ENCODE measurements at places on chromosomes 2 and 18.

DNA sequence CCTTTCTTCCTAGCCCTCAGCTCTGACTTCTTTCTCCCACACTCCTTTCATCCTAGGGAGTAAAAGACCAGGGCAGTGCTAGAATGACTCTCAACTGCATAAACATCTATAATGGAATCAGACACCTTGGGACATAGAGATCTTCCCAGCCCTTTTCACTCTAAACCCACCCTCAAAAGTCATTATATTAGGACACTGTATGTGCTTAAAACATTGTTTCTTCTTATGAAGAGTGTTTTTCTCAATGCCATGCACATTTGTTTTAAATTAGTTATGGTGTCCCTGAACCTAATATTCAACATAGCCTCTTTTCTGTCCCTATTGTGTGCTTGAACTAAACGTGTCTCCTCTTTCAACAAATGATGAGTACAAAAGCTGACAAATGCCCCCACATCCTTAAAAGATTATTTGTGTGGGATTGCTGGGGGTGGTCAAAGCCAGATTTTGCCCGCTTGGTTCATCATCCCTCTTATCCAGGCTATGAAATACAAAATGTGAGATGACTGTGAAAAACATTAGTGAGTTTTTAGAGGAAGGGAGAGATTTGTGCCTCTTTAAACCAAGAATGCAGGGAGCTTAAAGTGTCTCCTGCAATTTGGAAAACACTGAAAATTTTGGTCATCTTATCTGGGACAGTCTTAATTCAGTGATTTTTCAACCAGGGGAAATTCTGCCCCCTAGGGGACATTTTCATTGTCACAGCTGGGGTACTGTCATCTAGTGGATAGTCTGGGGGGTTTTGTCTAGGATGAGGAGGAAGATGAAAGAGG is 29.0 kb downstream of the SERPINB5 start:
- no peak for DNase-seq

DNA sequence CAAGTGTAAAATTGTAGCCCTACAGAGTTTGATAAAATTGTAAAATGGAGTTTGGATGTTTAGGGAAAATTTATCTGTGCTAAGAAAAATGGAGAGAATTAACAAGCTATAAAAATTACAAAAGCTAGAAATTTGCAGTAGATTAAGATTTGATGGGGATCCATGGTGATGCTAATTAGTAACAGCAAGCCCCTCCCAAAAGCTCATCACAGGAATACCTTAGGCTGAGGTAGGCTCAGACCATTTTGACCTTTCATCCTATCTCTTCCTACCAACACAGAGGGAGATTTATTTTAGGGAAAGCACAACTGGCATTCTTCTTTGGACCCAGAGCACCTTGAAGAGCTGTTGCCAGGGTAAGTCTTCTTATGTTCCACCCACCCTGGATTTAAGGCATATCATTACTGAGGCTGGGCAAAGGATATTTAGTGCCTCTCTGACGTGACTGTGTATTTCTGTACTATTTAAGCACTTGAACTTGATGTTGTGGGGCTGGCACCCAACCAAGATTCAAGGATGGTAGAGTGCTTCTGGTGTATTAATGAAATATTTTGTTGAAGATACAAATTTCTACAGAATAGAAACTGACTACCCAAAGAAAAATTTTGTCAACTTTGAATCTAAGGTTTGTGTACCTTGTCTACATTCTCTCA is 70.8 kb upstream of the SLC39A10 start:
- no peak for DNase-seq

DNA sequence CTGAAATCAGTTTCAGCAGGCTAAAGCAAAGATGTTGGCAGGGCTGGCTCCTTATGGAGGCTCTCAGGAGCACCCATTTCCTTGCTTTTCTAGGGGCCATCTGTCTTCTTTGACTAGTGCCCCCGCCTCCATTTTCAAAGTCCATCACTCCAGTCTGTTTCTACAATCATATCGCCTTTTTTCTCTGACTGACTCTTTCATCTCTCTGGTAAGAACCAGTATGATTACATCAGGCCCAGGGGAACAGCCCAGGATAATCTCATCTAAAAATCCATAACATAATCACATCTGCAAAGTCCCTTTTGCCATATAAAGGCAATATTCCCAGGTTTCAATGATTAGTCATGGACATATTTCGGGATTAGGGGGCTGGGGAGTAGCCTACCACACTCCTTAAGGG is 57.0 kb downstream of the CUL3 start:
- DNase-seq = no peak

DNA sequence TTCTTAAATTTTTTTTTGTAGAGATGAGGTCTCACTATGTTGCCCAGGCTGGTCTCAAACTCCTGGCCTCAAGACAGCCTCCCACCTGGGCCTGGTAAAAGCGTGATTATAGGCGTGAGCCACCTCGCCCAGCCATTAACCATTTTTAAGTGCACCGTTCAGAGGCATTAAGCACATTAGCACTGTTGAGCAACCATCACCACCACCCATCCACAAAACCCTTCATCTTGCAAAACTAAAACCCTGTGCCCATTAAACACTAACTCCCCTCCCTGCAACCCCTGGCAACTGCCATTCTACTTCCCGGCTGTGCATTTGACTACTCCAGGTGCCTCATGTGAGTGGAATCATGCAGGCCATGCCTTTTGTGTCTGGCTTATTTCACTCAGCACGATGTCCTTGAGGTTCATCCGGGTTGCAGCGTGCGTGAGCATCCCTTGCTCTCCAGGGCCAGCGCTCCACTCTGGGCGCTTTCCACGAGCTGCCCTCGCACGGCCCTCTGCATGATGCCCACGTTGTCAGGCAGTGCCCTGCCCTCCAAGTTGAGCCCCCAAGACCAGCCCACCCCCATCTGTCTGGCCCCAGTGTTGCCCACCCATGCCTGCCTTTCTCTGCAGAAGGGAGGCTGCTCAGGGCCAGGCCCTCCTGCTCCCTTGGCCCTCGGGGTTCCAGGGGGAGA is 63.0 kb upstream of the GLI2 start:
- no peak for DNase-seq

DNA sequence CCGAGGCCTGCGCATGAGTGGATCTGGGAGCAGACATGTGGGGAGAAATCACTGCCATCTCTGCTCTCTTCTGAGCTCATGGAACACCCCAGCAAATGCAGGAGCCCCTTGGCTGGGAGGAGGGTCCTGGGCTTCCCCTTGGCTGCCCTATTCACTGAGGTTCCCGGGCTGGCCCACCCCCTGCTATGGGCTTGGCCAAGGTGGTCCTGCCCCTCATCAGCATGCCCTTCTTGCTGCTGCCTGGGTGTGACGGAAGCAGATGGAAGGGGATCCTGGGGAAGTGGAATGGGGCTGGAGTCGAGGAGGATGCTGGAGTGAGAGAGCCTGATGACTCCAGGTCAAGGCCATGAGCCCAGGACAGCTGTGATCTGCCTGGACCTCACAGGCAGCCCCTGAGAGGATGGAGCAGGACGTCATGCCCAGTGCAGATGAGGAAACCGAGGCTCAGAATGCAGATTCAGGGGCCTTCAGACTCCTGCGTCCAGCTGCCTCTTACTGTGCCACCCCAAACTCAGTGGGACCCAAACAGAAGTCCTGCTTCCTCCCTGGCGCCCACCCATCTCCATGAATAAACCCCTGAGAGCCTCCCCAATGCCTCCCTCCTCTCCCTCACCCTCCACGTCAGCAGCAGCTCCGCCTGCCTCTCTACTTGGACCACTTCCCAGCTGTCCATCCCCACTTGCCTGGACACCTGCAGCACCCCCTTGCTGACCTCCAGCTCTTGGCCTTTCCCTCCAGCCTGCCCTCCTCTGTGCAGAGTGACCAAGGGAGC is 4.0 kb downstream of the SNED1 start:
- no peak for DNase-seq

- DNase-seq = peak; percentile 72
Measured at GRCh38 chr2:20584399-20585358, 66.2 kb downstream of the HS1BP3 start.

- DNase-seq = no peak
Measured at GRCh38 chr2:28094739-28095138, 204.2 kb downstream of the BABAM2 start.

DNA sequence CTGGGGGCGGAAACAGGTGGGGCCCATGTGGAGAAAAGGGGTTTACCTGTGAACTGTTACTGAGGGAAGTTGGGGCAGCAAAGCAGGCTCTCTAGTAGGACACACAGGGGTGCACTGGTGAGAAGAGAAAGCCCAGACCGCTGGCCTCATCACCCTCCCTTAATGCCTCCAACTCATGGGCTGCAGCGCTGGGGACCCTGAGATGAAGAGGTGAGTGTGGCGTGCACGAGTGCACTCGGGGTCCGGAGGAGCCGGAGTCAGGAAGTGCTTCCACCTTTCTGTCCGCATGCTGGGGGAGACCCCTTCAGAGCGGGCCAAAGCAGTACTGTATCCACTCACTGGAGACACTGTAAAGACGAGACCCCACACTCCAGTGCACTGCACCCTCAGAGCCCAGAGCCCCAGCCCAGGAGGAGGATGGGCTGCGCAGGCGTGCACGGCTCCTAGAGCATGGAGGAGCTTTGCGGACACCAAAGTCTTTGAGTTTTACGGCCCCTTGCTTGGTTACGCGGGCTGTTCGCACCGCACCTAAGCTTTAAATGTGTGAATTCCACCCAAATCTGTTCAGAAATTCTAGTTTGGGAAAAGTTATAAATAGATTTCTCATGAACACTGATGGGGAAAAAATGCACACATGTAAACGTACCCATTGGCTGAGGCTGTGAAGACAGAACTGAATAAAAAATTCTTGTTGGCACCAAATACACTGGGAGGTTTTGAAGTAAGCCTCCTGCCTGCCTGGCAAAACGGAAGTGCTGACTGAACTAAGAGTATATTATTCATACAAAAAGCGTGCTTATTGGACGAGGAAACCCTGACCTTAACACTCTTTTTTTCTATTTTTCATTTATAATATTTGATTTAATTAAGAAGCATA is 45.4 kb upstream of the PPP4R1 start:
- DNase-seq = no peak
